ENCODE measurements at places on chromosomes 4 and X.
A peak's percentile ranks its signal among the peaks of the same experiment; 100 is the strongest.

GRCh38 chrX:79107891-79108718, 36.4 kb upstream of the GPR174 start:
- no peak for DNase-seq

DNA sequence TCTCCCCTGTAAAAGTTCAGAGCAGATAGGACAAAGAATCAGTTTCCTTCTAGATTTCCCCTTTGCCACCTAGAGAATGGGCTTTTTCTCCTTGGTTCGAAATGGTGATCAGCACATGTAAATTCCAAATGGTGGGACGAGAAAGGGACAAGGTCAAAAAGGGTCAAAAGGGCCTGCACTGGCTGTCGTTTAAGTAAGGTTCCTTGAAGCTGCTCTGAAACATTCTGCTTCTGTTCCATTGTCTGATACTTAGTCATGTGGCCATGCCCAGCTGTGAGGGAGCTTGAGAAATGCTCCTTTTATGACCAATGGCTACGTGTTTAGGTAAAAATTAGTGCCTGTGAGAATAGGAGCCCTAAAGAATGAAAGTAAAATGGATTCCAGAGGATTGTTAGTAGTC, 165.9 kb upstream of the CENPE start:
- no peak for DNase-seq

- DNase-seq, result peak; percentile 51
These were observed 64.6 kb downstream of the HHIP start for GRCh38 chr4:144710526-144710912.

- DNase-seq, result peak; percentile 24
These were observed 44.2 kb upstream of the ADAM29 start for GRCh38 chr4:174873931-174874330.

DNA sequence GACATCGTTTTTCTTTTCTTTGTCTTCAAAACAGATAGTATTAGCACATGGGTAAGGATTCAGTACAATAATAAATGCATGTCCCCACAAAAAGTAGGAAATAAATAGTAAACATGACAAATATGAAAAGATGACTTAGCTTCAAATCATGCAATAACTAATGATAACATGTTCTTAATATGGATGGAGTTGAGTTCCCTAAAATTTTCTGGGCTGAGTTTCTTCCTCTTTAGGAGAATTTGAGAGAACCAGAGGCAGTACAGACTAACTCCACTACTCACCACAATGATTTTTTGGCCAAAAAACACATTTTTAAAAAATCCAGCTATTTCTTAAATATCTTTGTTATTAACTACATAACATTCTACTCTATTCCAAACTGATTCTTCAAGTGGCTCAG, 432.3 kb upstream of the HS3ST1 start:
- no peak for DNase-seq

GRCh38 chrX:129461801-129462456, 61.4 kb downstream of the SMARCA1 start:
- DNase-seq, result no peak

DNA sequence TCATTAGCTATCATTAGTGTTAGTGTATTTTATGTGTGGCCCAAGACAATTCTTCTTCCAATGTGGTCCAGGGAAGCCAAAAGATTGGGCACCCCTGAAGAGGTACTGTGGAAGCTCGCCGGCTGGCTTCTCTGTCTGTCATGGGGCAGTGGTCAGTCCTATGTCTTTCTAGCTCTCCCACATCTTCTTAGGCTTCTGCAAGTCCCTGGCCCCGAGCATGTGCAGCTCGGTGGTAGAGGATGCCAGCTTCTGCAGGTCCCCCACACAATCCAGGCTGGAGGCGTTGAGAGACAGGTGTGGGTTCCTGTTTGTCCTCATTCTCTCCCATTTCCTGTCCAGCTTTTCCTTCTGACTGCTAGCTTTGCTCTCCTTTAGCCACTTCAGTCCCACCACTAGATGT, 134.1 kb upstream of the NALF2 start:
- no peak for DNase-seq

- DNase-seq, result no peak
These were observed 64.7 kb downstream of the PAPSS1 start for GRCh38 chr4:107655289-107655688.

DNA sequence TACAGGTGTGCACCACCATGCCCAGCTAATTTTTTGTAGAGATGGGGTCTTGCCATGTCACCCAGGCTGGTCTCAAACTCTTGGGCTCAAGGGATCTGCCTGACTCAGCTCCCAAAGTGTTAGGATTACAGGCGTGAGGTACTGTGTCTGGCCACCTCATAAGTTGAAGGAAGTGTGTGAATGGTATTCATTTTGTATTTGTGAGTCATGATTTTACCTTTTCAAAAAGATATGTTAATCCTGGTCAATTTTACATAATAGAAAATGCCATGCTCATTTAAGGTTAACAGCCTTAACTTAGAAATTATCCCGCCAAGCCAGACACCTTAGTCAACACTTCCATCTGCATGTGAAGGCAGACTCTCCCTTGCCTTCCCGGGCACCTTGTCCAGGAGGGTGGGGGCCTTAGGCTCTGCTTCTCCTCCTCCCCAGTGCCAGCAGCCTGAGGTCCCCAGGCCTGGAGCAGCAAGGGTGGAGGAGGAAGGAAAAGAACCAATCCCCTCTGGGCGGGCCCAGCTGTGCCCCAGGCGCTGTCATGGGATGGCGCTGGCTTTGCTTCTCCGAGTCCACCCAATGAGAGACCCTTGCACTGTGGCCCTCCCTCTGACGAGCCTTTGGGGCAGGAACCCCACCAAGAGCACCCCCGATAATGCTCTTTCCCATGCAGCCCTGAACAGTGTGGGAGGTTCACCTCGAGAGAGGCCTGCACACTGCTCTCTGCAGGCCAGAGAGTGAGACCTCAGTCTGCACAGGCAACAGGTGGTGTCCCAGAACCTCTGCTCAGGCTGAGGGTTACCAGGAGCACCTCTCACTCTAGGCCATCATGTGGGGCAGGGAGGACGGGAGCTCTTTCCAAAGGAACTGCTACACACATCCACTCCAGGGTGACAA, 37.3 kb downstream of the RNF212 start:
- DNase-seq, result no peak

GRCh38 chrX:115147220-115147619, 42.0 kb upstream of the RBMXL3 start:
- no peak for DNase-seq

DNA sequence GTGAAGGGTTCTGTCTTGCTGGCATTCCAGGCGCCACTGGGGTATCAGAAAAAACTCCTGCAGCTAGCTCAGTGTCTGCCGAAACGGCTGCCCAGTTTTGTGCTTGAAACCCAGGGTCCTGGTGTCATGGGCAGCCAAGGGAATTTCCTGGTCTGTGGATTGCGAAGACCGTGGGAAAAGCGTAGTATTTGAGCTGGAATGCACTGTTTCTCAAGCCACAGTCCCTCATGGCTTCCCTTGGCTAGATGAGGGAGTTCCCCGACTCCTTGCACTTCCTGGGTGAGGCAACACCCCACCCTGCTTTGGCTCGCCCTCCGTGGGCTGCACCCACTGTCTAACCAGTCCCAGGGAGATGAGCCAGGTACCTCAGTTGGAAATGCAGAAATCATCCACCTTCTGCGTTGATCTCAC, 40.1 kb downstream of the NOP14 start:
- DNase-seq, result no peak

DNA sequence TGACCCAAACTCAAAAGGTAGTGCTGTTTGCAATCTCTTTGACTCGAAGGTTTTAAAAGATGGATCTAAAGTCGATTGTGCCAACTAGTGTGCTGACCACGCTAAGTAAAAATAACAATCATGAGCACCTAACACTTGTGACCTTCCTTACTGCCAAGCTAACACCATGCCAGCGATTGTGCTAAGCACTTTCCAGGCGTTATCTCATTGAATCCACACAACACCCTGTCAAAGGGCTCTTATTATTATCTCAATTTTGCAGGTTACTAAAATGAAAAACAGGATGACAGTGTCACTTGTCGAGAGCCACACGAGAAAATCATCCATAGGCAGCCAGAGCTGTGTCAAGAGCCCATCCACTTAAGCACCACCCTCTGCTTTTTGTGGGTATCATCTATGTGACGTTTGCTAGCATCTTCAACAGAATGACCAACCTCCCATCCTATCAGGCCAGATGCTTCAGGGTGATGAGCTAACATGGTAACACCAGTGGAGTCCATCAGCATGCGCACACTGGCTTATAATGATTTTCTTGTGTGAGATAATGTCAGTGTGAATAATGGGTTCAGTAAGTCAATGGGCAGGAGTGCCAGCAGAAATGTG, 893 bp upstream of the GAB3 start:
- DNase-seq, result no peak

DNA sequence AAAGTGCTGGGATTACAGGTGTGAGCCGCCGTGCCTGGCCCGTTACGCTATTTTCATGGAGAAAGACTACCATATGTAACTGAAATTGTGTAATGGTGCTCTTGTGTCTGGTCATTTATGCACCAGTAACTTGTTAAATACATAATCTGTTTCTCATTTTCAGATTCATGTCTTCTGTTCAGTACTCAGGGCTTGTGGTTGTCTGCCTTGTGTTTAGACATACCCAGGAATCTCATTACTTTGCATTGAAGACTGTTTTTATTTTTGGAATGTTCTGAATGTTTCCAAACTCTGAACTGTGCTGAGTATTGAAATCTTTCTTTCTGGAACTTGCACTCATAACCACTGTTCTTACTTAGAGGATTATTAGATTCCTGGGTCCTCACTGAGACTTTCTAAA, 52.8 kb downstream of the PDLIM5 start:
- no peak for DNase-seq

GRCh38 chr4:186689476-186689875, 34.2 kb downstream of the FAT1 start:
- DNase-seq, result no peak

DNA sequence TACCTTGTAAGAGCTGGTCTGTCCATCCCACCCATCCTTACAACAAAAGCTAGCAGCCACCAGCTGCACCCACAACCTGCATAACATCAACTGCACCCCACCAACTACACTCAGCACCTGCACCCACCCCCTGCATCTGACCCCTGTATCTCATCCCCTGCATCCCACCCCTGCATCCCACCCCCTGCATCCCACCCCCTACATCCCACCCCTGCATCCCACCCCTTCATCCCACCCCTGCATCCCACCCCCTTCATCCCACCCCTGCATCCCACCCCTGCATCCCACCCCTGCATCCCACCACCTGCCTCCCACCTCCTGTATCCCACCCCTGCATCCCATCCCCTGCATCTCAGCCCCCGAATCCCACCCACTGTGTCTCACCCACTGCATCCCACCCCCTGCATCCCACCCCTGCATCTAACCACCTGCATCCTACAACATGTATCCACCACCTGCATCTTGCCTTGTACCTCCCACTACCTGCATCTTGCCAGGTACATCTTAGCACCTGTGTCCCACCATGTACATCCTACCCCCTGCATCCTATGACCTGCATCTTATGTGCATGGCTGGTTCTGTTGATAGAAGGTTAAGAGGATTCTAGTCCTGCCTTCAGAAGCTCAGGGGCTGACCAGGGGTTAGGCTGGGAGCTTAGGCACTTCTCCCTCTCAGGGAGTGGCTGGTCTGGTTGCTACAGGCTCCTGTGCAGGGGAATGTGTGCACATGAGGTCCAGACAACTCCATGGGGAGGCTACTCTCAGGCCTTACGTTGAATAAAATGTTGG, 9.4 kb downstream of the TMEM271 start:
- DNase-seq, result no peak

DNA sequence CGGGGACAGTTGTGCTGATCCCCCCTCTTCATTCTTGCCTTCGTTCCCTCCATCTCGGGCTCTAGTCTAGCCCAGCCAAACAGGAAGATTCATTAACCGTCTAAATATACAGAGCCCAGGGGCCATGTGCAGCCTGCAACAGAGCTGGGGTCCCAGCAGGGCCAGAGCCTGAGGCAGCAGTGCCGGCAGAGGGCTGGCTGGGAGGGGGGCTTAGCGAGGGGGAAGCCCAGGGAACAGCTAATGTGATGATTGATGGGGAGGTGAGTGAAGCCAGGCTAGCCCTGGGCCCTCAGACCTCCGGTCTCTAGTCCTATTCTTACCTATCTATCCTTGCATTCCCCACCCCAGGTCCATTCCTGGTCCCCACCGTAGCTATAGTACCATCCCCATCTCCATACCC, 22.3 kb downstream of the EFNB1 start:
- no peak for DNase-seq

DNA sequence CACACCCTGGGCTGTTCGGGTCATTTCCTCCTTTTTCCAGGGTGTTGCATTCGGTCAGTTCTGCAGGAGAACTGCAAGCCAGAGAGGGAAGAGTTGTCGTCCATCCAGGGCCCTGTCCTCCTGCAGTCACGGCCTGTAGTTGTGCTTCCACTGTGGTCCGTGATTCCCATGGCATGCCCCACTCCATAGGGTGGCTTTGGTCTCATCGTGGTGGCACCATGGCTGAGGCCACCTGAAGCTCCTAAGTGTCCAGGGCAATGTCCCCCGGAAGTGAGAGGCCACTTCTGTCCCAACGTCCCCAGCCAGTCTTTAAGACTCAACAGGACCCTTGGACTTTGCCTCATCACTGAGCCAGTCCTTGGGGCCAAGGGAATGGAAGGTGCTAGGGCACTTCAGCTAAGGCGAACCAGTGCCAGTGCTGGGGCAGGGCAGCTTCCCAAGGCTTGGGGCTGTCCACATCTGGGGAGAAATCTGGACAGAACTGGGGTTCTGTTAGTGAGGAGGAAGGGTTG, 83.7 kb downstream of the HTRA3 start:
- DNase-seq, result no peak

DNA sequence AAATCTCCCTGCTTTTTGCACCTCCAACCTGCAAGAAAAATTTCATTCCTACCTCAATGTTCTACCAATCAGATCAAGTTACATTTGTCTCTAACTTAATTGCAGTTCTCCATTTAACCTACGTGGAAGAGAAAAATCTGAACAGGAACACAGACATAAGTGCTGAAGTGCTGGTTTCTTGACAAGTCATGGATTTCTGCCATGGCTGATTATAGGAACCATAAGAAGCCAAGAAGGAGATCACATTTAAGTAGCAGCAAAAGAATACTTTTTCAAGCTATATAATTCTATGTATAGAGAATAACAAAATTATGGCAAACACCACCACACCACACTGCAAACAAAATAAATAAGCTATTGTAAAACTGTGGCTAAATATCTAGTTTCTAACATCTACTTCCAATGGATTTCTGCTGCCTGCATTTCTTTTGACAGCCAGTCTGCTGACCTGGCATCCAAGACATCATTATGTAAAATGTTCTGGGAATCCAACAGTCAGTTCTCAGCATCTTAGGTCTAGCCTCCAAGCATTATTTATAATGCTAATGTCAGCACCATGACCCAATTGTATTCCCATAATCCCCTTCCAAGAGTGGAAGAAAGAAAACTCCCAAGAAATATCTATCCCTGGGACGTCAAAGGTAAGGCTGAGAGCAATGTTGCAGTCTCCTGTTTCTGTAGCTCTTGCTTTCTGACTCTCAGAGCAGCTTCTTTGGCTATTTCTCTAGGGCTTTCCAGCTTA, 50.8 kb upstream of the GAB1 start:
- DNase-seq, result no peak

- DNase-seq, result no peak
These were observed 31.0 kb downstream of the AFAP1 start for GRCh38 chr4:7908668-7909067.

- DNase-seq, result no peak
These were observed 30.4 kb downstream of the TBC1D14 start for GRCh38 chr4:6939761-6940743.
